AG04450 (cell line): ENCODE measurements at places on chromosomes 3 and 15.

- no peak for DNase-seq
Measured at GRCh38 chr15:62067448-62068044, 769 bp downstream of the C2CD4A start.

DNA sequence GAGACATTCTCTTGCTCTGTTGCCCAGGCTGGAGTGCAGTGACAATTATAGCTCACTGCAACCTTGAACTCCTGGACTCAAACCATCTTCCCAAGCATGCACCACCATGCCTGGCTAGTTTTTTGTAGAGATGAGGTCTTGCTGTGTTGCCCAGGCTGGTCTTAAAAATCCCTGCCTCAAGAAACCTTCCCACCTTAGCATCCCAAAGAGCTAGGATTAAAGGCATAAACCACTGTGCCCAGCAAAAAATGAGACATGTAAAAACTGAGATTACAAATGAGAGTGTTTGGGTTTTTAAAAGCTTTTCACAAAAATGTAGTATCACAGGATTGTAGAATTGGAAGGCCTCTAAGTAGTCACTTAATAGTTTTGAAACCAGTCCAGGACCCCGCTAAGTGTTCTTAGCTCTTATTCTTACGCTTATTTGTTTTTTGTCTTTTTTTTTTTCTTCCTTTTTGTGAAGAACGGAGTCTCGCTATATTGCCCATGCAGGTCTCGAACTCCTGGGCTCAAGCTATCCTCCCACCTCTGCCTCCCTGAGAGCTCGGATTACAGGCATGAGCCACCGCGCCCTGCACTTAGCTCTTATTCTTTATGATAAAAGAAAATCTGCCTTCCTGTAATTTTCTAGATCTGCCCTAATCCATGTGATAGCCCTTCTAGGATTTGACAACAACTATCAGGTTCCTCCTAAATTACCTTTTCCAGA, 31.5 kb downstream of the KLHL18 start:
- DNase-seq, result no peak

DNA sequence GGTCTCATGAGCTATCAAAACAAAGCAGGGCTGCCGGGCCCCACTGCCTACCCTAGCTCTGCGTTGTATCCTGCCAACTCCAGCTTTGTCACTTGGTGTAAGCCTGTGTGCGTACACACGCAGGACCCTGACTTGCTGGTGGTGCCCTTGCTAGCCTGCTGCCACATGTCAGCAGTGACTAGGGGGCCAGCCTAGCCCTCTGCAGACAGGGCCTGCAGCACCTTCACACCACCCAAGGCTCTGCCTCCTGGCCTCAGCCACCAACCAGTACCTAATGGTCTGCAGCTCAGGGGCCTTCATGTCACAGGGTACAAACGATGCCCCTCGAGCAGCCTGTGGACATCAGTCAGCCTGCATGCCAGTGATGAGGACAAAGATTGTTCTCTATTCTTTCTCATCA, 30.1 kb upstream of the DUSP7 start:
- no peak for DNase-seq

DNA sequence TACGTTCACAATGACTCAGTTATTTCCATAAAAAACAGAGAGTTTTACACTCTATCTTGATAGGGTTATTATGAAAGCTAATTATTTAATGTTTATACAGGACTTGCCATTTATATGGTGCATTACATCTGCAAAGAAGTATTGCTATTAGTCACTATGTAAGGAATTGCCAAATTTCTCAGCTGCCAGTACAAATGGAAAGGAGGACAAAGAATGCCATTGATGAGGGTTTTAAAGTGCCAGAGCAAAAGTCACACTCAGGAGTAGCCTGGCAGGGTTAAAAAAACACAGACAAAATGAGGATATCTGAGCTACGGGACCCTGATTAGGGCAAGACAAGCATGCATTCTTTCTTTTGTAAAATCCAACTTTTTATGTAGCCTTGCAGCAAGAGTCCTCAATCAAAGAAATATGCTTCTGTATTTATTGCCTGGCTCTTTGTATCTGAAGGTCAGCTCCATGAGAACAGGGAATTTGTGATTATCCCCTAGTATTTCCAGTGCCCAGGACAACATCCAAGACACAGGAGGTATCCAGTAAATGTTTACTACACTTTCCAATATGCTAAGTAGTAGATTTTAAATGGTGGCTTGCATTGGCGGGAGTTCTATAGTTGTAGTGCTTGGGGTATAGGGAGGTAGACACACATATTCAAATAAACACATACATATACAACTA, 1013.6 kb downstream of the ROBO1 start:
- DNase-seq, result peak; percentile 8

DNA sequence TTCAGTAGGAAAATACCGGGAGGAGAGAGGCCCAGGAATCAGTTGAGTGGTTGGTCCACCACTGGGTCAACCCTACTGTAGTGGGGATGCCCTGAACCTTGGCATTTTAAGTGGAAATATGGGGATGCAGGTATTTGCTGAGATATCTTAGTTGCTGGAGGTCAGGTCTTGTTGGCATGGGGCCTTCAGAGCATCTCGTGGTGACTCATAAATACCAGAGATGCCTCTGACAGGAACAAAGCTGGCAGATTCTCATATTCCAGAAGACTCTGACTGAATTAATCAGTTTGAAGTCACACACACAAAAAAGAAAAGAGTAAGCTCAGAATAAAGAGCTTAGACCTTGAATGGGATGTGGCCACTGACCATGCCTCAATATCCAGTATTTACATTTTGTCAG, 91.6 kb downstream of the CACNA2D3 start:
- DNase-seq, result no peak

GRCh38 chr3:125519678-125520562, at the start of gene SNX4:
Gene SNX4 (minus strand): TSS chr3:125520202. CDS start chr3:125520172, 30 bp downstream.
- peak; percentile 92 for DNase-seq

GRCh38 chr15:95883064-95883463, 447.4 kb upstream of the NR2F2 start:
- no peak for DNase-seq

DNA sequence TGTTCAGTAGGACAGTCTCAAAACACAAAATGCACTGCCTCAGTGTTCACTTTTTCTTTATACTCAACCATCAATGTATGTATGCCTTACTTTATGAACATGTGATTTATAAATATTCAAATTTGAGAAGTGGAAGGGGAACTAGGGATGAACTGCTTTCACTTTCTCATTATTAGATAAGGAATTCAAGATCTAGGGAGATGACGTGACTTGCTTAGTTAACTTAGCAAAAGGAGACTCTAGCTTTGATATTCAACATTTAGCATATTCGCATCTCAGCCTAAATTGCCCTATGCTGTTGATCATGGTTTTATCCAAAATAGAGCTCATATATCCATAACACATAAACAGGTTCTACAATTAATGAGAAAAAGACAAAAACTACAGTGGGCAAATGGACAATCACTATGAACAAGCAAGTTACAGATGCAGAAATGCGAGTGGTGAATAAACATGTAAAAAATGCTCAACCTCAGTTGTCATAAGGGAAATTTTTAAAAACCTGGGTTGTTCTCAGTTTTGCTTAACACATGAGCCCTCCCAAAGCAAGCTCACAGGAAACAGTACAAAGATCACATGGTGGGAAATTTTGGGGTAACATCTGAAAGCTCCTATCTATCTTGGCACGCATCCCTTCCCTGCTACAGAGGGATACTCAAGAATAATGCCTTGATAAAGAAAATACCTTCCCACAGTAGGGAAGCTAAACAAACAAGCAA, 269.8 kb downstream of the THRB start:
- no peak for DNase-seq
